ENCODE measurements at places on chromosomes 7 and 10.

- no peak for DNase-seq
Observed at GRCh38 chr7:103996639-103997038, 7.2 kb upstream of the RELN start.

- DNase-seq, result no peak
Observed at GRCh38 chr10:97831259-97831658, 18.4 kb upstream of the GOLGA7B start.

DNA sequence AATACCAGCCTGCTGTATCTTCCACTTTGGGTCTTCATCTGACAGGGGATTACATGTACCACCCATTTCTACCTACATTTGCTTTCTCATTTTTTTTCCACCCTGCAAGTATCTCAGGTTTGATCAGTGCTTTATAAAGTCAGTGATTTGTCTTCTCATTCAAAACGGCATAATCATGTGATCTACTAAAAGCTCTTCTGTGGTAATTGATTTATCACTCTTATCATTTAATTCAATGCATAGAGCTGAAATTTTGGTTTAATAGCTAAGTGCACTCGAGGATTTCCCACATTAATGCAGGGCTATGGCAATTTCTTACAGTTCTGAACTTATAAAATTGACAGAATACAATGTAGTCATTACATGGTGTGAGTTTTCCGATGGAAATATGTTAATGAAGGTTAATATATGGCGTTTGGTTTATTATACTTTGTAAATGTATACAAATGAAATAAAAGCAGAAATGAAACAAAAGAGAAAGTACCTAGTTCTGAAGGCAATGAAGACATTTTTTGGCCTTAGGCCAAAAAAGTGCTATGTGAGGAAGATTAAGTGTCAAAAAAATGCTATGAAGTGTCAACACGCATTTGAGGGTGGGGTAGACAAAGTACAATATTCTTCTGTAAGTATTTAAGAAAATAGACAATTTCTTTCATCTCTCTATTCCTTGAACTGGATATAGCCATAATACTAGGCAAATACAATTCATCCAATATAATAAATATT, 457.3 kb downstream of the ETV1 start:
- DNase-seq, result no peak

DNA sequence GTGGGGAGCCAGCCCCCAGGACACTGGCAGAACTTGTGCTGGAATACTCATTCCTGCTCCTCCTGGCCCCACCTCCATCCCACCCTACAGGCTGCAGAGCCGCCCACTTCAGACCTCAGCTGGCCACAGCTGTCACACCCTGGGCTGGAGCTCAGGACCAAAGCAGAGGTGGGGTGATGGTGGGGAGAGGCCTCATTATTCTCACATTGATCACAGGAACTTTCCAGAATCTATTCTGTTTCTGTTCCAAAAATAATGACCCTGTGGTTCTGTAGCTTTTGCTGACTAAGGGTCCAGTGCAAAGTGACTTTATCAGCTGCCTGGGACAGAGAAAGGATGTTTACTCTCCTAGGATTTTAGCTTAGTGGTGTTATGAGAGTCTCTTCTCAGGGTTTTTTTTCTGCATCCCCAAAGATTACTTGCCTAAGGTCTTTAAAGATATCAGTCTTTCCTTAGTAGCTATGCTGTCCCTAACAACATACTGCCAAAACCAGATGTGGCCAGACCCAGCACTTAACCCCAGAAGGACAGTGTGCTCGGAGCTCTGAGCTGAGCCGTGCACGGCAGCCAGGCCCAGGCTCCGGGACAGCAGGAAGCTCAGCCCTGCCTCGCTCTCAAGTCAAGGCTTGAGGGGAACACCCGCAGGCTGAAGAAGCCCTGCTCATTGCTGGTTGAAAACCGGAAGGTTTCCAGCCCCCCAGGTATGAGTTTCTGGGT, 223.3 kb downstream of the MLLT10 start:
- DNase-seq, result no peak

- DNase-seq, result no peak
Observed at GRCh38 chr7:47689558-47689957, 107.6 kb upstream of the TNS3 start.
